Activated gamma-delta T cell (primary cell): ENCODE measurements at places on chromosomes 3 and 15.
A peak's percentile ranks its signal among the peaks of the same experiment; 100 is the strongest.

GRCh38 chr3:194129581-194130133 lies 6.3 kb upstream of the HES1 start:
- no peak for DNase-seq

DNA sequence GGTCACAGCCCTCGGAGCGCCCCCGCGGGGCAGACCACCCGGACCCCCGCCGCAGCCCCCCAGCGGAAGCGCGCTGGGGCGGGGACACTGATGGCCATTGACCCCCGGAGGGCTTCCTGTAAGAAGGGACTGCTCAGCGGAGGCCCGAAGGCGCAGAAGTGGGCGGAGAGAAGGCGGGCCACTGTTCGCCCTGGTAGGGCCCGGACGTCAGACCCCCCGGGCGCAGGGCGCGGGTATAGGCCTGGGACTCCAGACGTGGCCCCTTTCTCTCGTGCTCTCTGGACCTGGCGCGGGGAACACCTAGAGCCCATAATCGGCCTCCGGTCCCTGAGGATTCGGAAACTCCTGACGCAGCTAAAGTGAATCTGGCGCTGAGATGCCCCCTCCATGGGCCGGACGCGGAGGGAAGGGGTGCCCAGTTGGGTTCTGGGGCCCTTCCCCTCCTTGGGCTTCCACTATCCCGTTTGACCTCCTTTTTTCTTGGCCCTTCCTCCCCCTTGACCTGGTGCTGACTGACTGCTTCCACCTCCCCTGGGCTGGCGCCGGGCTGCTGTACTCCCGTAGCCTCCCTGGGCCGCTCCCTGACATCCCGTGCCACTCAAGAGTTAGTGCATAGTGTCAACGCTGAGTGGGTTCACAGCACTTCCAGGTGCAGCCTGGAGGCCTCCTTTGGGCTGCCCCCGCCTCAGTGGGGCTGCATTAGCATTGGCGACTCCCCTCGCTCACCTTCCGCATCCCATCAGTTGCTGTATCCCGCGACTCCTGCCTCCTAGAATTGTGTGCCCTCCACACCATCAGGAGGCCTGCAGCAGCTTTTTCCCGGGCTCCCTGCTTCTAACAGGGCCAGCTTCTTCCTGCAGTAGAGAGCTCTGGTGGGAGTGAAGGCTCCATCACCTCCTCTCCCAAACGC lies 694 bp downstream of the ABTB1 start:
- DNase-seq, result peak; percentile 47

GRCh38 chr3:128321418-128321817 lies 145.3 kb downstream of the DNAJB8 start:
- DNase-seq, result no peak

DNA sequence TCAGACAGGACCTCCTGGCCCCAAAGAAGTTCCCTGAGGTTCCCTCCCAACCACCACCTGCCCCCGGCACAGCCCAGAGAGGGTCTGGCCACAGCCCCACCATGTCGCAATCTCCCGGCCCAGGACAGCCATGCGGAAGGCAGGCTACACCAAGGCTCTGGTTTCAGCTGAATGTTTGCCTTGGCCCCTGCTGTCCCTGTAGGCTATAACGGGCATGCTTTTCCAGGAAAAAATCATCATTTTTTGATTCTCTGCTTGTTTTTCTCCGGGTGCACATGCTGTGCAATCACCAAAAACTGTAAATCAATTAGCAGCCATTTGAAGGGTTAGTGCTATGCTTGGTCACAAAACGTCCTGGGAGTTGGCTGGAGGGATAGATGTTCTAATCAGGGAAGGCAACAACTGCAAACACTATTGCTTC lies 142.7 kb upstream of the IGF1R start:
- DNase-seq, result no peak

- no peak for DNase-seq
Measured at GRCh38 chr3:106265704-106266103, 396.9 kb upstream of the CBLB start.

- no peak for DNase-seq
Measured at GRCh38 chr3:27452368-27453090, 31.7 kb downstream of the SLC4A7 start.

DNA sequence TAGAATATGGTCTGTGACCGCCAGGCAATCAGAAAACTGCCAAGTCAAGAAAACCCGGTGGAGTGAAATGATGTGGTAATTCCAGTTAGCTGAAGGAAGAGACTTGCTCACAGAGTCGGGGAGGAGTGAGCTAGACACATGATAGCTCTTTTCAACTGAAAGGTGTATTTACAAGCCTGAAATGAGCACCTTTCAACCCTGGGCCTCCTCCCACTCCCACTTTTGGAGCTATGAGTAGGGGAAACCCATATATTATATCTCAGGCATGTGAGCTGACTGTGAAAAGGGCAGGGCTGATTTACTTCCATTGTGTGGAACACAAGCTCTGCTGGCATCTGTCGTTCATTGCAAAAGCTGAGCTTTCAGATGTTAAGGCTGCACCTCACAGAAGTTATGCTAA lies 960.2 kb downstream of the TUSC7 start:
- DNase-seq, result no peak

DNA sequence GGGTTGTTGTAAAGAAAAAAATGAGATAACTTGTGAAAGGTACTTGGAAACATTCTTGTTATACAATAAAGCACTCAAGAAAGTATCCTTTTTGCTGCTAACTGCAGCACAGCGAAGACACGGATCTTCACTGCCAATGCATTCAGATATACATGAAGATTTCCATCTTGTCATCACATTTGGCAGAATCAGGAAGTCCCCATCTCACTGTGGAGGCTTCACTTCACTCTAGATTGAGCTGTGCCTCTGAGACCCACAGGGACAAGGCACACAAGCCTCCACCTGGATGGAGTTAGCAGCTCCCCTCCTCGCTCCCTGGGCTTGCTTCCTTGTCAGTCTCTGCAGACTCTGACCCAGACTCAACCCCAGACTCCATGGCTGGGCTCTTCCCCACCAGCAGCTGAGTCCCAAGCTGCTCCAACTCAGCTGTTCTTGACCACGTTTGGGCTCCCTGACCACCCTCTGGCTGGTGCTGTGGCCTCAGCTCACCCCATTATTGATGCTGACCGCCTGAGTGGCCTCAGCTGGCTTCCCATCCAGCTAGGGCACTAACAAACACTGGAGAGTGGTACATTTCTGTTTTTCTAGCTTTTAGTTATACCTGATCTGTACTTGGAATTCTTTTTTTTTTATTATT lies 45.4 kb upstream of the SMAD3 start:
- DNase-seq, result no peak

GRCh38 chr3:47890828-47891612 lies 88.1 kb downstream of the DHX30 start:
- DNase-seq, result no peak

GRCh38 chr3:67798412-67798811 lies 144.0 kb upstream of the SUCLG2 start:
- DNase-seq, result no peak
